ENCODE measurements at places on chromosomes 11 and 22.

- no peak for DNase-seq
Observed at GRCh38 chr11:109864151-109864661, 229.0 kb upstream of the ZC3H12C start.

- DNase-seq = no peak
Observed at GRCh38 chr11:64290352-64291261, 495 bp upstream of the KCNK4 start.

DNA sequence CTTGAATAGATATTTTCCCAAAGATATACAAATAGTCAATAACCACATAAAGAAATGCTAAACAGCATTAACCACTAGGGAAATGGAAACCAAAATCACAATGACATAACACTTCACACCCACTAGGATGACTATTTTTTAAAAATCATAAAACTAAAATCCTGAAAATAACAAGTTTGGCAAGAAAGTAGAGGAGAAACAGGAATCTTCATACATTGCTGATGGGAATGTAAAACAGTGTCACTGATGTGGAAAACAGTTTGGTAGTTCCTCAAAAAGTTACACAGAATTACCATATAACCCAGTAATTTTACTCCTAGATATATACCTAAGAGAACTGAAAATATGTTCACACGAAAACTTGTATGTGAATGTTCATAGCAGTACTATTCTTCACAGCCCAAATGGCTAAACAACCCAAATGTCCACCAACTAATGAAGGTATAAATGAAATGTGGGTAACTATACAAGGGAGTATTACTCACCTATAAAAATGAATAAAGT is 12.5 kb downstream of the PICALM start:
- no peak for DNase-seq

DNA sequence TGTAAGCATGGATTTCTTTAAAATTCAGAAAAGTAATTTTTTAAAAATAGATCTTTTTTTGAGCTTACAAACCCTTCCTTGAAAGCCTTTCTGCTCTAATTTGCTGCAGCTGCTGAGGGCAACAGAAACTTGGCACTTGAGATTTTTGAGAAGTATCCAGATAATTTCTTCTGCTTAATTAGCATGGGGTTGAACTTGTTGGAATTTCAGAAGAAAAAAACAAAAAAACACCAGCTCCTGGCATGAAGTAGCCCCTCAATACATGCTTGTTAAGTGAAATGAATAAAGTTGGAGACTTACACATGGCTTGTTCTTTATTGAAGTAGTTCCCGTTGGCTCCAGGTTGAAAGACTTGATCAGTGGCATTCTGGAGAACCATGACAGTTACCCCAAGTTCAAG is 331.4 kb upstream of the RAG2 start:
- no peak for DNase-seq

GRCh38 chr22:36206255-36206654 is 4.6 kb upstream of the APOL4 start:
- DNase-seq = no peak

GRCh38 chr11:70512716-70513115 is 114.4 kb downstream of the CTTN start:
- no peak for DNase-seq

DNA sequence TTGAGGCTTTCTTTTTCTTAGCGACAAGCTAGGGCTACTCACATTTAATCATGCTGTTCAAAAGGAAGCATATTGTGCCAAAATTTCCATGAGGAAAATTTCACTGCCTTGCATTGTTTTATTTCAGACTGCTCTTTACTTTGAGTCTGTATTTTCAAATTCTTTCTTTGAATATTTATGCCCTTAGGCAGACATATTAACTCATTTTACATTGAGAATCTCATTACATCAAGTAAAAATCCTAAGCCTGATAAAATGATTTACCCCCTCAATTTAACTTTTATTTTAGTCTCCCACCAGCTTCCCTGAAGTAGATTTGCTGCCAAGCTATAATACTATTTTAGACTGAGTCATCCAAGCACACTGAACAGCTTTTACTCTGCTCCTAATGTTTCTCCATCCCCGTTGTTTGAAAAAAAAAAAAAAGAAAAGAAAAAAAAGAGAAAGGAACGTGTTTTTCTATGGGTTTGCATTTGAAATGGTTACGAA is 189.3 kb upstream of the MTMR2 start:
- DNase-seq = no peak

GRCh38 chr11:66956689-66957290 is 1.4 kb downstream of the PC start:
- DNase-seq = no peak

DNA sequence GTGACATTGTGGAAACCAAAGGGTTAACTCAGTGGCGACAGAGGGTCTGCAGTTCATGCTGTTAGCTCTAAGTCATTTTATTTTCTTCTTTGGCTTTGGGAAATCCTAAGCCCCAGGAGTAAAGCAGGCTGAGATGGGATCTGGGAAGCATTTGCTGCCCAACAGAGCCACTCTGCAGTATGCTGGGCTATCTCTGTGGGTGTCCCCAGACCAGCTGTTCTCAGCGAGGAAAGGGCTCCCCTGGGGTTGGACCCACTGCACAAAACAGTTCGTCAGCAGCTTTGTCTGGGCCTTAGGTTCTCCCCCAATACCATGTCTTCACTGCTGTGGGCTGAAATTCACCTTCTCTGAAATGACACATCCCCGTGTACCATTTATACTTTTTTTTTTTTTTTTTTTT is 34.0 kb downstream of the KREMEN1 start:
- no peak for DNase-seq

DNA sequence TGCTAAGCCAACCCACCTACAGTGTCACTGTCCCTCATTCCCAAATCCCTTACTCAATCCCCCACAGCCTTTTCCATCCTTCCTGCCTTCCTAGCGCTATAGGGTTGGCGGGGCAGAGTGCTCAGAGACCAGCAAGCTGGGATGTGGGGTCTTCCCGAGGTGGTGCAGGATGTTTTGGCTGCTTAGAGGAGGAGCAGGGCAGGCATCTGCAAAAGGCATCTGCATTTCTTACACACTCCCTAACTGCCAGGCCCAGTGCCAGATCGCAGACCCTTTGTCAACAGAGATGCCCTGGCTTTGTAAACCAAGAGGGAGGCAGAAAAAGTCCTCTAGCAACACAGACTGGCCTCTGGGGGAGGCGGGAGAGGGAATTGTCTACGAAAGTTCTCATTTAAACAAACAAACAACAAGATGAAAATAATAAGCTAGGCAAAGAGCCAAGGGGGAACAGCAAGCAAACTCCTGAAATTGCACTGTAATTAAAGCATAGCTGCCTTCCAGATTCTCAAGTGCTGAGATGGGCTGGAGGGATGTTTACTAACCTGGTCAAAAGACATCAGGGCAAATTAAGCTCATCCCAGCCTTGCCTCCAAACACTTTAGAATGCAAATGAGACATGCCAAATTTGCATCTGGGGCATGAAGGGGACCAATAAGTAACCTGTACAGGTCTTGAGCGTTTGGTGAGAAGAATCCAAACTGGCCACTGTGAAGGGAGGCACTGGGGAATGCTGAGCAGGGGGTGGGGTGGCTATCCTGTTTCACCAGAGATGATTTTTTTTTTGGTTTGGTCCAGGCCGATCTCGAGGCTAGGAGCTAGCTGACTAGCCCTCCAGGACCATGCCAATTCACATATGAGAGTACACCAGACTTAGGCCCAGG is 38.1 kb upstream of the ADA2 start:
- no peak for DNase-seq

DNA sequence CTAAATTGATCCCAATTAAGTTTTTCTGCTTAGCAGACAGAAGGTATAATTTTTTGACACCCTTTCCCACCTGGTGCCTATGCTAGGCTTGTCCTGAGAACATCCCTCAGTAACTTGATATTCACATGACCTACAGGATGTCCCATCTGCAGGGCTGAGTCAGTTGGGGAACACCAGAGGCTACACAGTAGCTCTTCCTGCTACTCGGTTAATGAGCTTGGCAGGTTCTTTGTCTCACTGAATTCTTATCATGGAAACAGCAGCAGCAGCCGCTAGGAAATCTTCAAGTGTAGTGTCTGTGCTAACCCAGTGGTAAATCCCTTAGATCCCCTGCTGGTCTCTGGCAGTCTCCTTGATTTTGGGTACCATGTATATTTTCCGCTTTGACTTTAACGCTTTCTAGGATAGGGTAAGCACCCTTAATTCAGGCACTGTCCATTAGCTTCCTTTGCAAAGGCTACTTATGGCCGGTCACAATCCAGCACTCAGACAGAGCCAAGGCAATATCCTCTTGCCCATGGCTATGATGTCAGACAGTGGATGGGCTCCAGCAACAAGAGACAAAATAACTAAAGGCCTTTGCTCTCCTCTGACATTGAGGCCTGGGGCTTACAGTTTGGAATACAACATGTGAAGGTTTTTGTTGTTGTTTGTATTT is 8.5 kb downstream of the MRPL16 start:
- DNase-seq = no peak

- DNase-seq = no peak
Observed at GRCh38 chr11:88807349-88807748, 258.4 kb downstream of the GRM5 start.

- DNase-seq = no peak
Observed at GRCh38 chr22:19819911-19820879, 34.5 kb downstream of the GNB1L start.

DNA sequence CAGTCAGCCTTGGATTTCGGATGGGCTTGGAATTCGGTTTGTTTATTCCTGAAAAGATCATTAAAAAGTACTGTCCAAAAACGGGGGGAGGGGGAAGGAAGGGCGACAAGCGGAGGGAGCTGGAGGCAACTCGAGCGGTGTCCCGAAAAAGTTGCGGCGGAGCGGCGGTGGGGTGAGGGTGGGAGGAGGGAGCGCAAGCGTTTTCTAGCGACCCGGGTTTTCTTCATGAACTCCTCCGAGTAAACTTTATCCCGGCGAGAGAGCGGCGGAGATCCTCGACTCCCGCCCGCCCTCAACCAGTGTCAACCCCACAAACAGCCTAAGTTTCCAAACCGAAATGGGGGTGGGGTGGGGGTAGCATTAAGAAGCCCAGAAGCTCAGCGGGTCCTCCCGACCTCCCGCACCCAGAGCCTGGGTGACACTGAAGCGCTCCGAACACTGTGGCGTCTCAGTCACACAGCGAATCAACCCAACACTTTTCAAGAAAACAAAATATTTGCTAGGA is 133.0 kb upstream of the C11orf58 start:
- DNase-seq = no peak

DNA sequence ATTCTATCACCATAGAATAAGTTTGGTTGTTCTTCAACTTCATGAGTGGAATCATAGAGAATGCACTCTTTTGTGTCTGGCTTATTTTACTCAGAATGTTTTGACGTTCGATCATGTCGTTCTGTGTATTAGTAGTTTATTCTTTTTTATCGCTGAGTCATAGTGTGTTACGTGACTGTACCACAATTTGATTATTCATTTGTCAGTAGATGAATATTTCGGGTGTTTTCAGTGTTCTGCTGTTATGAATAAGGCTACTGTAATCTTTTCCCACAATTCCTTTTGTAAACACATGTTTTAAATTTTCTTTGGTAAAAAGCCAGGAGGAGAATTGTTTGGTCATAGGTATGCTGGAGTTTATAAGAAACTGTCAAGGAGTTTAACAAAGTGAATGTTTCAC is 279.9 kb upstream of the B3GAT1 start:
- no peak for DNase-seq

GRCh38 chr11:74682731-74683278 is 48.4 kb downstream of the CHRDL2 start:
- DNase-seq = no peak

GRCh38 chr11:4436411-4436810 is 12.7 kb upstream of the OR52K2 start:
- DNase-seq = no peak

DNA sequence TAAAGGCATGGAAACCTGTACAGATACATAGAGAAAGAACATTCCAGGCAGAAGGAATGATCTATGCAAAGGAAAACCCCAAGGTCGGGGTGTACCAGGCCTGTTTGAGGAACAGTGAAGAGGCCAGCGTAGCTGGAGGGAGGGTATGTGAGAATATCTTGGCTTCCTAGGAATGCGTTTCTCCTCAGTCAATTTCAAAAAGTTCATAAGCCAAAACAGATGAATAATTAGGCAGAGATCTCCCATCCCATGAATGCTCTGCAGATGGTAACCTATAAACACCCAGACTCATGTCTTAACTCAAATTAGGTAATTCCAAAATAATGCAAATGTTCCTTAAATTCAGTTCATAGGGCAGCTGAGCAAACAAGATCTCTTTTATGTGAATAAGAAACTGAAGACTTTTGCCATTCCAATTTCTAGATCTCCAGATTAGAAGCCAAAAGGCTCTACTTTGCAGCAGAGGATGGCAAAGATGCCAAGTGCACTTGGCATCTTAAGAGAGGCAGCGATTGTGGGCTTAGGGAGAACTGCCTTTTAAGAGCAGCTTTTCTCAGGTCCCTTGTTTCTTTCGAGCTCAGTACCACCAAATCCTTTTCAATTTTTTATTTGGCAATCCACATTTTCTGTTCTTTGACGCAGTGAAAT is 13.2 kb downstream of the FAM118B start:
- DNase-seq = no peak

- no peak for DNase-seq
Observed at GRCh38 chr11:126133901-126134300, 71.2 kb upstream of the CDON start.

DNA sequence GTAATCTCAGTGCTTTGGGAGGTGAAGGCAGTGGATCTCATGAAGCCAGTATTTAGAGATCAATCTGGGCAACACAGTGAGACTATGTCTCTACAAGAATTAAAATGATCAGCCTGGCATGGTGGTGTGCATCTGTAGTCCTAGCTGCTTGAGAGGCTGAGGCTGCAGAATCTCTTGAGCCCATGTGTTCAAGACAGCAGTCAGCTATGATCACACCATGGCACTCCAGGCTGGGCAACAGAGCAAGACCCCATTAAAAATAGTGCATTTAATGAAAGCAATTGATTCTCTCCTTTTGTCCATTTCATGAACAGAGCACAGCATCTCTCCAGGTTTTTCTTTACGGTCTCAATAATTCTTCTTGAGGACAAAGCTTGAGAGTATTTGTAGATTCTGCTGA is 11.3 kb upstream of the CARD16 start:
- DNase-seq = no peak

- DNase-seq = no peak
Observed at GRCh38 chr11:49432242-49432848, 223.9 kb upstream of the FOLH1 start.

DNA sequence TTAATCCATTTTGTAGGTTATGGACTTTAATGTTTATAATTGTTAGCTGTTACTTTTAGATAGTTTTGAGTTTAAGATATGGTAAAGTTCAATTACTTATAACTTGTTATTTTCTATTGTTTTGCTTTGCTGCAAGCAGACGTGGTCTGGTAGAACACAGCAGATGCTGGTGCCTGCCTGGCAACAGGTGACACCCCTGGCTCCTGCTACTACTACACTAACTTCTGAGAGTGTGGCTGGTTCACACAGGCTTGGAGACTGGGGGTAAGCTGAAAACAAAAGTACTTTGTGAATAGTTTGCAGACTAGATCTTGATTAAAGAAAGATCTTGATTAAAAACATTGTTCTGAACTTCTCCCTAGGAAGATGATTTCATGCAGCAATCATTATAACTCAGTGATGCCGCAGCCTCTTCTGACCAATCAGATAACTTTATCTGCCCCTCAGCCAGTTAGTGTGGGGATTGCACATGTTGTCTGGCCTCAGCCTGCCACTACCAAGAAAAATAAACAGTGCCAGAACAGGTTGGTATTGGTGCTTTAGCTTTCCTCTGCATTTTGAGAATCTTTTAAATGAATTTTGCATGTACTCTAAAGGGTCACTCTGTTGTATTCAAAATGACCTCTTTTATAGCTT is 90.4 kb downstream of the HIPK3 start:
- no peak for DNase-seq

Measured in stimulated activated CD4-positive, alpha-beta T cell treated with anti-CD3 and anti-CD28 coated beads, TNF-alpha, amount 100 ng/mL, for 48 hours (primary cell).